Stimulated activated CD4-positive, alpha-beta T cell treated with anti-CD3 and anti-CD28 coated beads, TNF-alpha, amount 100 ng/mL, for 1 hour (primary cell): ENCODE measurements at places on chromosomes 11 and 22.

GRCh38 chr11:110850846-110851245 is 138.6 kb upstream of the ARHGAP20 start:
- no peak for DNase-seq

GRCh38 chr11:61077936-61078335 is 24.4 kb upstream of the CD5 start:
- DNase-seq, result no peak

- DNase-seq, result no peak
Measured at GRCh38 chr11:65439331-65440181, 17.0 kb downstream of the NEAT1 start.

GRCh38 chr11:121661880-121662486 is 209.2 kb upstream of the SORL1-AS1 start:
- no peak for DNase-seq

GRCh38 chr22:36979016-36979910 is 40.0 kb downstream of the TST start:
- DNase-seq, result no peak

DNA sequence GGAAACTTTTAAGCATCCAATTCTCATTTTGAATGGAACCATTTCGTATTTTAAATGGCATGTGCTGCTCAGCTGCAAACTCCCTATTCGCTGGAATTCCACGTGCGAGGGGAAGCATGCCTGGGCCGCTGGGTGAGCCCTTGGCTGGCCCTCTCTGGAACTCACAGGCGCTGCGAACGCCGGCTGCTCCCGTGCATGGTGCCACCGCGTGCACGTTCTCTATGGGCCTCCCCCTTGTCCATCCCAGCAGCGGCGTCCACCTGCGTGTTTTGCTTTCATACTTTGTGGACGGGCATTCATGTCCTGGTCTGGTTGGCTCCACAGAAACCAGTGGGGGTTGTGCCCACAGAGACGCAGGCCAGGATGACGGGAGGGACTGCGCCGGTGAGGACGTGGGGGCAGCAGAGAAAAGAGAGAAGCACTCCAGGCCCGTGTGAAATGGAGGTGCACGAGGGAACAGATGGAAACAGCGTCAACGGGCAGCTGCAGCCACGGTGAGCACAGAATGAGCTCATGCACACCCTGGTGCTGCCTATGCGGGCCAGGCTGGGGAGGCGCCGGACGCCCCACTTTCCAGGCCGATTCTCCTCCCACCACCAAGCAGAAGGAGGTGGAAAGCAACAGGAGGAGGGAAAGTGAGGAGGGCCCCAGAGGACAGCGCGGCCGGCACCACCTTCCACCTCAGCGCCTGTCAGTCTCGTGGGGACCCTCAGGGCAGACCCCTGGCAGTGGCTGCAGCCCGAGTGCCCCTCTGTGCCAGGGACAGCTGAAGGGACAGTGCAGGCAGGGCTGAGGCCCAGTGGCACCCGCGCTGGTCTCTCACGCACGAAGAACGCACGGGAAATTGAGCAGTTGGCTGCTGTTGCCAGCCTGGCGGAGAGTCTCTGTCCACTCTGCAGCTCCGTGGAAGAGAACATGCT is 29.1 kb downstream of the TOLLIP start:
- DNase-seq, result no peak

- DNase-seq, result no peak
Measured at GRCh38 chr11:63951779-63952536, 13.2 kb downstream of the NAA40 start.

GRCh38 chr11:128262463-128263345 is 324.7 kb downstream of the ETS1 start:
- DNase-seq, result no peak

GRCh38 chr11:18731949-18732821 is 6.2 kb upstream of the IGSF22 start:
- DNase-seq, result no peak

GRCh38 chr11:83175815-83176214 is 17.7 kb upstream of the ANKRD42 start:
- no peak for DNase-seq
